ENCODE measurements at places on chromosomes 2 and 18. TPM values are rescaled to one million over a fixed set of nuclear protein-coding genes. Genes with fewer than 3 reads are reported as not detected.
A peak's percentile ranks its signal among the peaks of the same experiment; 100 is the strongest.

DNA sequence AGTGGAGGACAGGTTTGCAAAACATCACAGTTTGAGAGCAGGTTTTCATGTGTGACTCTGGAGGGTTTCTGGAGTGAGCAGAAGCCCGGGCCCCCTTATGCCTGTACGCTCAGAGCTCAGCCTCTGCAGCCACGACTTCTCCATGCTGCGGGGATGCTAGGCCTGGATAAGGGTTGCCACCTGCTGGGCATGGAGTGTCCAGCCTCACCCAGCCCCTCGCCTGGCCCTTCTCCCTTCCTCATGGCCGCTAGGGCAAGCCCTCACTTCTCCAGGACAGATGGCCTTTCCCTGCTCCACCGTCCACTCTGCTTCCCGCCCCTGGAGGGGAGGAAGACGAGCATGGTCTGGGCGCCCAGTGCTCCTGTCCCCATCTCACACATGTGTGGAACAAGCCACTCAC is 318.7 kb downstream of the GBX2 start:
- DNase-seq = no peak

GRCh38 chr2:12419803-12420202 is 296.9 kb upstream of the TRIB2 start:
- no peak for DNase-seq

- peak; percentile 31 for DNase-seq
Observed at GRCh38 chr2:17754773-17755425, 961 bp downstream of the GEN1 start.

- no peak for DNase-seq
Observed at GRCh38 chr2:3958969-3959368, 255.6 kb downstream of the DCDC2C start.

- no peak for DNase-seq
Observed at GRCh38 chr2:255195-255594, 8.6 kb downstream of the SH3YL1 start.

DNA sequence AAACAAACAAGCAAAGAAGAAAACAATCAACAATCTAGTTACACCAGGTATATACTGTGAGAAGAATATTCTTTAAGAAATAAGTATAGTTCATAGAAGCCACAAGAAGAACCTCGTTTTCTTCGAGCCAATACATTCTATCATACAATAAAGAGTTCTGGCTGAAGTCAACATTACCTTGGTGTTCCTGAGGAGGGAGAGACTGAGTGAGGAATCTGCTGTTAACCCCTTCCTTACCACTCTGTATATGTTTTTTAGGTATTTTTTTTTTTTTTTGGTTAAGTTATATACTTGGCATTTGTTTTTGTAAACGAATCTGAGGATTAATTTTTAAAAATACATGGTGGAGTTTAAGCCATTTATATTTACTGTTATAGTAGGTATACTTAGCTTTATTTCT is 412.5 kb downstream of the NUP35 start:
- no peak for DNase-seq

DNA sequence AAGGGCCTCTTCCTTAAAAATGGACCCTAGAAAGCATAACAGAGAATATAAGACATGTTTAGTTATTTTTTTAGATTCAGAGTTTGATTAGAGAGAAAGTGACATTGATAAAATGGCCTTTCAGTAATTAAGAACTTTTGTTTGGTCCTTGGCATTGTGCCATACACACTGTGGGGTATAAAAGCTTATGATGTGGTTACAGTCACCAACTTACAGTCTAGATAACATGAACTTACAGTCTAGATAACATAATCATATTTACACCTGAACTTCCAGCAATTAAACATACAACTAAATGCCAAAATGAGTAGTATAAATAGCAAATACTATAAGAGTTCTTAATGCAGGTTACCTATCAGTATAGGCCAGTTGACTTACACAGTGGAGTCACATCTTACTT is 25.6 kb upstream of the EFEMP1 start:
- no peak for DNase-seq

DNA sequence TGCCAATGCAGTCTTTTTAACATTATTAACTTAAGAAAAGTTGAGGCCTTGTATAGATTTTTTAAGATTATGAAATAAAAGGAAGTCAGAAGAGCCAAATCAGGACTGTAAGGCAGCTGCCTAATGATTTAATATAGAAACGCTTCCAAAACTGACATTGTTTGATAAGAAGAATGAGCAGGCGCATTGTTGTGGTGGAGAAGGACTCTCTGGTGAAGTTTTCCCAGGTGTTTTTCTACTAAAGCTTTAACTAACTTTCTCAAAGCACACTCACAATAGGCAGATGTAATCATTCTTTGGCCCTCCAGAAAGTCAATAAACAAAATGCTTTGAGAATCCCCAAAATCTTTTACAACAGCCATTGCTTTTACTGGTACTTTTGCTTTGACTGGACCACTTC is 288.6 kb upstream of the FIGN start:
- DNase-seq = no peak

- DNase-seq = no peak
Observed at GRCh38 chr2:240014327-240014726, 10.8 kb downstream of the NDUFA10 start.

DNA sequence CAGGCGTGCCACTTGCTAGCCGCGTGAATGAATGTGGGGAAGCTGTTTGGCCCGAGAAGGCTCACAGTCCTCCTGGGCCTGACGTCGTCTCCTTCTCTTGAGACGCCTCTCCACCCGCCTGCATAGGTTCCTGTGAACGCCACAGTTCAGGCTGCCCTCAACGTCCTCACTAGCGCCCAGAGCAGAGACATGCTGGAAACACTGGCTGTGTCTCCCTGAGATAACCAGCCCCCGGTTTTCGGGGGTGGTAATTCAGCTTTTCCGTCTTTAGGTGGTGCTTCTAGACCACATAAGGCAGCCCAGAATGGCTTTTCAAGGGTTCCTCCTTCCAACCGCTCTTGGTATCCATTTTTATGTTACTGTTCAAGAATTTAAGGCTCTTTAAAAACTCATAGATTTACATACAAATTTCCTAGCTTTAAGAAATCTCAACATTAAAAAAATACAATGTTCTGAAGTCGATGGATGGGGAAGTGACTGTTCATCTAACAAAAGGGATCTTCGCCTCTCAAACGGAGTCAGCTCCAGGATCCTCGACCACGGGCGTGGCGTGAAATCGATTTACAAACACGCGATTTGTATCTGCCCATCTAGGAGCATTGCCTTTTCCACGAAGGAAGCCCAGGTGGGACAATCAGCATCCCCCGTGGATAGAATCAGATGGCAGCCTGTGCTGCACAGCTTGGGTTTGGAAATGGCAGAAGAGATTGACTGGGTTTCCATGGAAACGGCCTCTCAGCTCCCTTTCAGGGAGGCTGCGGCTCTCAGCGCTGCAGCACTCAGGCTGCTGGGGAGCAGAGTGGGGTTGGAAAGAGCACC is 110.6 kb upstream of the PXDN start:
- DNase-seq = peak; percentile 54

DNA sequence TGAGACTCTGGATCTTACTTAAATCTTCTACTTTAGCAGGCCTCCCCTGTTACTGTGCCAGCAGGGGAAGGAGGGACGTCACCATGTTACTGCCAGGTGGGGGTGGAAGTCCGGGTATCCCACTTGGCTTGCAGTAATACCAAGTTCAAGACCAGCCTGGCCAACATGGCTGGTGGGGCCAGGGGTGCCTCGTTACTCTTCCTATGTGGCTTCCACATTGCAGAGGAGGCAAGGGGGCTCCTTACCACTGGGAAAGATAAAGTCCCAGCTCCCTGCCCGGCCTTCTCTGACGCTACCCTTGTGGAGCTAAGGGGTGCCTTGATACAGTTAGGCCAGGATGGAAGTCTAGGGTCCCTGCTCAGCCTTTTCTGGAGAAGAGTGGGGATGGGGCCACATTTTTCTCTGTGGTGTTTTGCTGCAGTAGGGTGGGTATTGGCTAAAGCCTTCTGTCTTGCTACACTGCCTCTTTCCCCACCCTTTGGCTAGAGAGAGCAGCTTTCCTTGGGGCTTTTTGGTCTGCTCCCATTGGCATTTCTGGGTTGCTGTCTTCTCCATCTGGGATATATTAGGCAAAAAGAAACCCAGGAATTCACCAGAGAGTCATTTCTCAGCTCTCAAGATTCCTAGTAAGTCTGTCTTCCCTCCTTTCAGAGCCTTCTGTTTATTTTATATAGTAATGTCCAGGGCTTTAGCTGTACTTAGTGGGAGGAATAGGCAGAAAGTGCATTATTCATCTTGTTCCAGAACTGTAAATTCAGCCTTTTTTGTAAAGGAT is 21.9 kb downstream of the ELMOD3 start:
- DNase-seq = no peak

- DNase-seq = peak; percentile 46
Observed at GRCh38 chr2:64348386-64349130, 105.4 kb upstream of the LGALSL start.

DNA sequence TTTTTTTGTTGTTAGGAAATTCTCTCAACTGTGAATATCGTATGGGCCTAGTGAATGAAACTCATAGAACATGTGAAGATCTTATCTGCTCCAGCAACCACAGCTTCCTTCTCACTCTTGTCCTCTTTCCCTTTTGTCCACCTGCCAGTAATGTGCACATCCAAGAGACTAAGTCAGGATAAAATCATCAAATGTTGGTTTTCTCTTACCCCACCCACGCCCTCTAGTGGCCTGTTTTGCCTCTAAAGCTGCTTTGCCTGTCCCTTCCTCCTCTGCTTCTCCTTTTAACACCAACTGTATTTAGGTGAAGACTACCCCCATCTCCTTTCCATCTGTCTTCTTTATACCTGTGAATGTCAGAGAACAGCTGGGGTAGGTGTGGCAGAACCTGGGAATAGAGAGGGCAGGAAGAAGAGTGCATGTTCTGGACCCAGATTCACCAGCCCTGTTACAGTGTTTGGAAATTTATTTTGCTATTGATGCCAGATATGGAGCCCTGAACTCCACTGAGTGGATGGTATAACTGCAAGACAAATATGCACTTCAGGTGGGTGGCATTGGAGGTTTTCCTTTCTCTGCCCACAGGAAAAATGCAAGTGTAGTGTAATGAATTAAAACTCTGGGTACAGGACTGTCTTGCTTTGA is 8.4 kb upstream of the MGAT5 start:
- peak; percentile 80 for DNase-seq

The ZAP70 gene
- 2.0 TPM for total RNA-seq

The PLA2R1 gene
- 6.9 TPM for total RNA-seq

The TCF4 gene
- total RNA-seq = 89.8 TPM

The RAX gene
- total RNA-seq = not detected

The GREB1 gene
- 0.78 TPM for total RNA-seq

The PDK1 gene
- 66.9 TPM for total RNA-seq

The PLEKHB2 gene
- 93.9 TPM for total RNA-seq

Data from RPMI7951 (cell line).